ENCODE measurements at places on chromosomes 7 and 10. TPM values are rescaled to one million over a fixed set of nuclear protein-coding genes. Genes with fewer than 3 reads are reported as not detected.
A peak's percentile ranks its signal among the peaks of the same experiment; 100 is the strongest.

Gene CXCL12
- 0.81 TPM for total RNA-seq

Gene TMEM184A
- 3.3 TPM for total RNA-seq

Gene LRIT1
- total RNA-seq: not detected

Gene GBX1
- total RNA-seq: not detected

Gene TAS2R41
- total RNA-seq: not detected

Gene NANOS1
- total RNA-seq: 3.2 TPM

Gene GHRHR
- total RNA-seq: not detected

Gene KLF14
- total RNA-seq: not detected

DNA sequence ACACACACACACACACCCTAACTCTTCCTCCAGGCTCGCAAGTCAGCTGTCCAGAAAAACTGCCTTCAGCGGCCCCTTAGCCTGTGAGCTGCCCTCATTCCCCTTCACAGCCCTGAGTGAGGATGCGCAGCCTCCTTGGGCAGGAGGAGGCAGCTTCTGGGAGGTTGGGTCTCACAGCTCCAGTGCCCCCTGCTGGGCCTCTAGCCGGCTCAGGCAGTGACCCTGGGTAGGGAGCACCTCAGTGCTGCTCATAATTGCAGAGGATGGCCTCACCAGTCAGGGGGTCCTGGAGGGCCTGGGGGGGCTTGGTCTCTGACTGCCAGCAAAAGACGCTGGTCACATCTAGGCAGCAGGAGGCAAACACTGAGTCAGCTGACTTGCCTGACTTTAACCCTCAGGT, 43.7 kb downstream of the ZNF273 start:
- DNase-seq: peak; percentile 27

DNA sequence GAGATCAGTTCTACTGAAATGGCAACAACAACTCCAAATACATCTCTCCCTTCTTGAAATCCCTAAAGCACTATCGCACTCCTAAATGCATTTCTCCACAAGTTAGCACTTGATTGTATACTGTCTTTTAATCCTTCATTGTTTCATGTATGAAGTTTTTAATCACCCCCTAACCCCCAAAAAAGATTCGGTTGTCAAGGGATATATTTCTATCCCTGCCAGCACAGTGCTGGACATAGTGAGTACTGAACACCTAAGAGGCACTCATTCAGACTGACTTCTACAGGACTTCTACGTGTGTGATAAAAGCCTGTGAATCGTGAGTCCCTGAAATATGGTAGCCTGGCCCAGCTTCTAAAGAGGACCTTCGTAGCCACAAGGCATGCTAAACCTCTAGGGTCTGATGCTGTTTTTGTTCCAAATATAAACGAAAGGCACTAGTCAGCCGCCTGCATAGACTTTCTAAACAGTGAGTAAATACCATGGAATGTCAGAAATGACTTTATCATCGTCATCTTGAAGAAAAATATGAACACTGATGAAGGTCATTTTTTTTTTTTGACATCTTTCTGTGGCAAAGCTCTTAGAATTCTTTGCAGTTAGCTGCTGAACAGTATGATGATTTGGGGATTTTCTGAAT, 14.6 kb upstream of the ZSCAN21 start:
- peak; percentile 21 for DNase-seq

DNA sequence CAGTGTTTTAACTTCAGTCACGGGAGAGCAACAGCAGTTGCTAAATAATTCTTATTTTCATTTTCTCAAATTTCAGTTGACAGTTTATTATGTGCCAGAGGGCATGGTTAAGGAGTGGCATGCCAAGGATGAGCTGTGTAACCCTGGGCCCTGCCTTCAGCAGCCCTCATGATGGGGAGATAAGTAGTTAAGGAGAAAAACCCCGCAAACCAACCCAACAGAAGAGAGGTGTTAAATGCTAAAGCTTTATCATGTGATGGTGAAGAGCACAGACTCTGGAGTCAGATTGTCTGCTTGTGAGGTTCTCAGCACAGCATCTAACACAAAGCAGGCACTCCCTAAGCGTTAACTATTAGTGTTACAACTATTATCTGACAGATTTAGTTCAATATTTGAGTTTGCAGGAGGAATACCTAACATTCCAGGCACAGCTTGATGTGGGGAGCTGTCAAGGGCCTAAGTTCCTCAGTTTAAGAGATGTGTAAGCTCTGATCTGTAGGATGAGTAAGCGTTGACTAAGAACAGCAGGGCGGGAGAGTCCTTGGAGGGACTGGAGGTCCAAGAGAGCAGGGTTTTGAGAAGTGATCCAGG, 29.6 kb downstream of the STAM start:
- peak; percentile 90 for DNase-seq

GRCh38 chr10:43160921-43161255, 22.6 kb downstream of the CSGALNACT2 start:
- no peak for DNase-seq

- DNase-seq: no peak
Observed at GRCh38 chr7:66282591-66282935, 77.4 kb downstream of the TPST1 start.

DNA sequence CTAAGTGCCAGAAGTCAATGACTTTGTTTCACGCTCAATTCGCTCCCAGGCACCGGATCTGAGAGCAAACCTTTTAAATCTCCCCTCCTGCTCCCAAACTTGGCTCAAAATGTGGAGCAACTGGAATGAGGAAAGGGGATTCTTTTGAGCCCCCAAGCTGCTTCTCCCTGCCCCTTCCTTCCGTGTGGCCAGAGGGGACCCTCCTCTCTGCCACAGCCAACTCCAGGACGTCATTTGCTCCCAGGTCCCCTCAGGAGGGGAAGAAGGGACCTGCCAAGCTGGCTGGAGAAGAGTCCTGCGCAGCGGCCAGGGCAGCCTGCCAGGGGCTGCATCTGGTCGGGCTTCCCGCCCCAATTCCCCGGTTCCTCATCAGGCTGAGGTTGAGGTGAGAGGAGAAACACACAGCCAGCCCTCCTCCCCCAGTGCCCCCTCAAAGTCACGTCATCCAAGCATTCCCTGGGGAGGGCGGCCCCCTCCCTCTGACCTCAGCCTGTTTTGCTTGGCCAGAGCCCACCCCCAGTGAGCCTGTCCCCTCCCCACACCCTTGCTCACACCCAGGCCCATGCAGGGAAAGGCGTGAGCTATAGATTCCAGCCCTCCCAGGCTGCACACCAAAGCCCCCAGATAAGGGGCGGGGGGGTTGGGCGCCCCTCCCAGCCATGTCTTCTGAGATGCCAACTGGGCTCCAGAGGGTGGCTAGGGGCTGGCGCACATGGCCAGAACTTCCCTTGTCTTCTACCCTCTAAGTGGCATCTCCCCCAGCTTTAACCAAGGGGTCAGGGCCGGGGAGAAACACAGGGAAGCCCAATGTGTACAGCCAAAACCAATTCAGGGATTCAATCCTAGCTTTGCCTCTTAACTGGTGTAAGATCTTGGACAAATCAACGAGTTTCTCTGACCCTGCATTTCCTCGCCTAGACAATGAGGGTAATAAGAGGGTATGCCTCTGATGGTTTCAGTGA, 35.0 kb downstream of the SH3PXD2A start:
- DNase-seq: peak; percentile 18

DNA sequence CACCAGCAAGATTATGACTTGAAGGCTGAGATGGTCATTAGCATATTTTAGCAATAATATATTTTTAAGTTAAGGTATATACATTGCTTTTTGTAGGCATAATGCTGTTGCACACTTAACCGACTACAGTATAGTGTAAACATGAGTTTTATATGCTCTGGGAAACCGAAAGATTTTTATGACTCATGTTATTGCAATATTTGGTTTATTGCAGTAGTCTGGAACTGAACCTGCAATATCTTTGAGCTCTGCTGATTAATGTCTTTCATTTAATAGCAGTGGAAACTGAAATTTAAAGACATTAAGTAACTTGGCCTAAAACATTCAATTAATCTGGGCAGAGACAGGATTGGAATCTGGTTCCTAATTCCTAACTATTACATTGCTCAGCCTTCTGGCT, 266.7 kb upstream of the PLXDC2 start:
- no peak for DNase-seq

DNA sequence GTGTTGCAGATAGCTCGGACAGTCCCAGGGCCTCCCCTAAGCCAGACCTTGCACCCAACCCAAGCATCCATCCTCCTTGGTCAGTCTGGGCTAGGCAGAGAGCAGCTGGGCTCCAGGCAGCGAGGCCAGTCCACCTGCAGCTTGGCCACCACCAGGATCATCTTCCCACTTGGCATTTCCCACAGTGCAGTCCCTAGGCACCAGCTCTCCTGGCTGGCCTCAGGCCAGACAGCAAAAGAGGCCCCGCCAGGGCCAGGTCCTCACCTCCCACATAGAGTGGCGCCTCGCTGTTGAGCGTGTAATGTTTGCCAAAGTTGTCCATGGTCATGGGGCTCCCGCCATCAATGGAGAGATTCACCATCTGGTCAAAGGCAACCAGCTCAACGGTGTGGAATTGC, 171.7 kb downstream of the LCOR start:
- no peak for DNase-seq

DNA sequence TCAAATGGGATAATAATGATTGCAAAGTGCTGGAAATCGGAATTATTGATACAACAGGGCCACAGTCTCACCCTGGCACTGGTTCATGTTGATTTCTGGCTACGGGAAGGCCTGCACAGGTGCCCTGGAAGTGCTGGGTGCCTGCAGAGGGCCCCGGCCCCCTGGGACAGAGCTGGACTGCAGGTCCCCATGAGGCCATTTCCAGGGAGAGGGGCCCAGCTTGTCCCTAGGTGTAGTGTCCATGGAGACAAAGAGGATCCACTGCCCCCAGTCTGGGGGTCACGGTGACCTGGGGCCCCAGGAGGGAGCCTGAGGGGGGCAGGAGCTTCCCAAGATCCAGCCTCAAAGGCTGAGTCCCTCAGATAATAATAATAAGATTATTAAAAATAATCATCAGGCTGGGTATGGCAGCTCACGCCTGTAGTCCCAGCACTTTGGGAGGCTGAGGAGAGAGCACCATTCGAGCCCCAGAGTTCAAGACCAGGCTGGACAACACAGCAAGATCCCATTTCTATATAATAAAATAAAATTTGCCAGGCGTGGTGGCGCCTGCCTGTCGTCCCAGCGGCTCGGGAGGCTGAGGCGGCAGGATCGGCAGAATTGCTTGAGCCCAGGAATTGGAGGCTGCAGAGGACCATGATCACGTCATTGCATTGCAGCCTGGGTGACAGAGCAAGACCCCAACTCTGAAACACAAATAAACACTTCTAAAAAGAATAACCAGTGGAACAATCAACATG, 98.1 kb downstream of the MICALL2 start:
- DNase-seq: no peak

DNA sequence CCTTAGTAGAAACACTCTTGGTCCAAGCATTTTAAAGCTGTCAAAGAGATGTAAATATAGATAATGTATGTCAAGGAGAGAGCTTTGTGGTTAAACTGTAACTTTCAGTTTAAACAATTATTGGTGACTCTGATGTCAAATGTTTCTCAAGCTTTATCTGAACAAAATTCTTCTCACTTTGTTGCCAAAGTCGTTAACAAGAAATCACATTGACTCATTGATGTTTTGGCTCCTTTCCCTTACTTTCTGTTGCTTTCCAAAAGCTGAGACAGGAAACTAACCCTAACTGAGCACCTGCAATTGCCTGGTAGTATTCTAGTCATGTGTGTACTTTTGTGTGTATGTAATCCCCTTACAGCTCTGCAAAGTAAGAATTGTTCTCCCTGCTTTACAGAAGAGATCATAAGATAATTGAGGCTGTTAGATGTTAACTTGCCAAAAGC, 108.5 kb downstream of the CFTR start:
- peak; percentile 64 for DNase-seq

- DNase-seq: no peak
Observed at GRCh38 chr10:78739444-78740053, 329.2 kb upstream of the ZMIZ1 start.

DNA sequence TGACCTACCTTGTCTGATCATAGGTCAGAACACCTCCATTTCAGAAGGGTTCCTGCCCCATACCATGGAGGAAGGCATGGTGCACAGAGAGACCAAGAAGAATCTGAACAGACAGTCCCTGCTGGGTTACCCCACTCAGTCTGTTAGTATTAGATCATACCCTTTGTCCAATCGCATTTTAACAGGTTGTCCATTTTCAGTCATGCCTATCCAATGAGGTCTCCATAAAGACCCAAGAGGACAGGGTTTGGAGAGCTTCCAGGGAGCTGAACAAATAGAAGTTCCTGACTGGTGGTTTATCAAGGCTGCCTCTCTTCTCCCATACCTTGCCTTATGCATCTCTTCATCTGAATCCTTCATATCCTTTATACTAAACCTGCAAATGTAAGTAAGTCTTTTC, 21.2 kb upstream of the SLC16A12 start:
- DNase-seq: peak; percentile 27

- no peak for DNase-seq
Observed at GRCh38 chr10:30691639-30692015, 62.1 kb upstream of the LYZL2 start.

GRCh38 chr10:33975481-33975880, 641.0 kb upstream of the NRP1 start:
- DNase-seq: no peak

DNA sequence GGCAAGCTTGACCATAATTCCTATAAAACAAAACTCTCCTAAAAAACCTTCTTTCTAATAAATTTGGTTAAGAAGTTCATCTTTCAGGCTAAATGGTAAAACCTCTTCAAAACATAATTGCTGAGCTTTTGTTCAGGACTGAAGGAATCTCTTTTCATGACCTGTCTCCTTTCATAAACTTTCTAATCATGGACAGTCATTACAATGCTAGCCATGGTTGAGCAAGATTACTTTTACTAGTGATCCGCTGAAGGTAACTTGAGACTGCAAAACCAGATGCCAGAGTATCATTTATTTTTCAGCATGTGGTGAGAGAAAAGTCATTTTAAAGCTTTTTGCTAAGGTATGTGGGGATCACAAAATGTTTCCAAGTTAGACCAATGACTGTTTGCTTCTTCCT, 186.4 kb upstream of the RHOBTB1 start:
- peak; percentile 10 for DNase-seq

DNA sequence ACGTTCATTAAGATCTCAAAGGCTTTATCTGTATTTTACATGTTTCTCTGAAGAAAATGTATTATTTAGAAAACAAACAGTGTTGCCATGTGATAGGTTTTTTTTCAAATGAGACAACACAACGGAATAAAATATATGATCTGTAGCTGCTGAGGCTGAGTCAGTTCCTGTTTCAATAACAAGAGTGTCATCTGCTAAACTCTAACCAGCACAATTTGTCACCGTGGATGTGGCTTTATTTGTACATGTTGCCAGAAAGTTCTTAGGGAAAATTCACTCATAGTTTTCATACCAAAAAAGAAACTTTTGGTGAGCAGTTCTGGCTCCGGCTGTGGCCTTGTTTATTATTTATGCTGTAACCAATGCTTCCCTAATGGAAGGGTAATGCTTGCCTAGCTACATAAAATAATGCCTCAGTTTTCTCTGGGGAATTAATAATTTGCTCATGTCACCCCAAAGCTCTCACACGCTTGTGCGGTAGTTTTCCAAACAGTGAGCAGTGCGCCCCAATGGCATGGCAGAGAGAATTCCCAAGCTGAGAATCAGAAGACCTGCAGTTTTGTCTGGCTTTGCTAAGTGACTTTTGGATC, 20.3 kb upstream of the KLF6 start:
- peak; percentile 91 for DNase-seq

All from M059J (cell line).